Smooth muscle cell of the umbilical artery (primary cell): ENCODE measurements at places on chromosomes 16 and 17. TPM values are rescaled to one million over a fixed set of nuclear protein-coding genes. Genes with fewer than 3 reads are reported as not detected.

PRSS53 gene
- total RNA-seq: 3.6 and 9.6 TPM in 2 replicates

JPH3 gene
- not detected in 2 replicates for total RNA-seq

TMEM114 gene
- not detected in 2 replicates for total RNA-seq

LPO gene
- 0.59 TPM in 1 of 2 replicates, not detected in the other for total RNA-seq

EFCAB5 gene
- total RNA-seq: 0.59 and 1.3 TPM in 2 replicates

VTN gene
- total RNA-seq: 3.4 and 51.4 TPM in 2 replicates

CSH2 gene
- total RNA-seq: not detected in 2 replicates

CLEC3A gene
- 0.05 TPM in 1 of 2 replicates, not detected in the other for total RNA-seq

TBC1D3L gene
- 2.1 and 6.4 TPM in 2 replicates for total RNA-seq

STXBP4 gene
- 19.6 and 20.0 TPM in 2 replicates for total RNA-seq

TERB1 gene
- total RNA-seq: under 0.01 TPM in 1 of 2 replicates, not detected in the other

KRTAP2-1 gene
- not detected in 2 replicates for total RNA-seq

C16orf92 gene
- total RNA-seq: not detected in 2 replicates

SPNS2 gene
- total RNA-seq: 0.37 and 0.89 TPM in 2 replicates

CD300H gene
- total RNA-seq: not detected in 2 replicates

CCDC40 gene
- 2.5 and 5.6 TPM in 2 replicates for total RNA-seq

KRT15 gene
- total RNA-seq: 1.8 and 8.6 TPM in 2 replicates

HBQ1 gene
- not detected in 2 replicates for total RNA-seq

TBX2 gene
- 30.0 and 32.3 TPM in 2 replicates for total RNA-seq

KRT27 gene
- total RNA-seq: not detected in 2 replicates

OSBPL7 gene
- 9.5 and 14.5 TPM in 2 replicates for total RNA-seq
